ENCODE measurements at places on chromosomes 13 and 19. TPM values are rescaled to one million over a fixed set of nuclear protein-coding genes. Genes with fewer than 3 reads are reported as not detected.
A peak's percentile ranks its signal among the peaks of the same experiment; 100 is the strongest.

Gene KLF2
- total RNA-seq = 62.1 TPM

DNA sequence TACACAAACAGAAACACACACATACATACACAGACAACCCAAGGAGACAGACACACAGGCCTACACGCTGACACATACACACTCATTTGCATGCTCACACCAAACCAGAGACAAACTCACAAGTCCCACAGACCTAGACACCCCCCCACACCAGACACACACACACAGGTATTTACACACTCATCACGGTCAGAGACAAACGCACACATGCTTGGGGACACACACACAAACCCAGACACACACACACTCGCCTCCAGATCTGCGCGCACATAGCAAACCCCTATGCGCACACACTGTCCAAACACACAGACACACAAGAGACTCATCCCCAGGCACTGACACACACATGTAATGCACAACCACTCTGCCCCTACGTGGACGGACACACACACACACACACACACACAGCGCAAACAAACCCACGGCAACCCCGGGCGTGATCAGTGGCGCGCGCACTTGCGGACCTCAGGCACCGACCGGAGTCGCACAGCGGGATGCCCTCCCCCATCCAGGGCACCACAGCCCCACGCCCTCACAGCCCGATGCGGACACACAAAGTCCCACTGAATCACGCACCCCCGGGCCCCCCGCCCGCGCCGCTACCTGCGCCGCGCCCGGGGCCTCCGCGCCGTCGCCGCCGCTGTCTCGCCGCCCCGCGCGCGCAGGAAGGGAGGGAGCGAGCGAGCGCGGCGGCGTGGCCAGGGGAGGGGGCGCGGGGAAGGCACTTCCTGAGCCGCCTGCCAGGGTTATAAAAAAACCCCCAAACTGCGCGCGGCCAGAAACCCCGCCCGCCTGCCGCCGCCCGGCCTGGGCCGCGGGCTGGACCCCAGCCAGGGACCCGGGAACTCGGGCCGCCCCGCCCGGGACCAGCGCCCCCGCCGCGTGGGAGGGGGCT lies at the start of gene ADAMTS10:
ADAMTS10 (minus strand) TSS at position 675 of the 895 bp plus-strand sequence. CDS start 5,005 bp downstream, outside the sequence.
- H3K27me3 ChIP-seq = peaks cover 8% of the 10 kb centered on the region
- no peaks in the 10 kb centered on the region for H3K36me3 ChIP-seq
- DNase-seq = no peak
- H3K27ac ChIP-seq = peak within 1 kb of the TSS; percentile 10

- H3K27ac ChIP-seq = no peak overlapping the region
- H3K4me1 ChIP-seq = no peaks in the 10 kb centered on the region
- H3K27me3 ChIP-seq = no peaks in the 10 kb centered on the region
- H3K4me3 ChIP-seq = no peak overlapping the region
Observed at GRCh38 chr13:86425170-86425815, 626.1 kb upstream of the SLITRK6 start.

DNA sequence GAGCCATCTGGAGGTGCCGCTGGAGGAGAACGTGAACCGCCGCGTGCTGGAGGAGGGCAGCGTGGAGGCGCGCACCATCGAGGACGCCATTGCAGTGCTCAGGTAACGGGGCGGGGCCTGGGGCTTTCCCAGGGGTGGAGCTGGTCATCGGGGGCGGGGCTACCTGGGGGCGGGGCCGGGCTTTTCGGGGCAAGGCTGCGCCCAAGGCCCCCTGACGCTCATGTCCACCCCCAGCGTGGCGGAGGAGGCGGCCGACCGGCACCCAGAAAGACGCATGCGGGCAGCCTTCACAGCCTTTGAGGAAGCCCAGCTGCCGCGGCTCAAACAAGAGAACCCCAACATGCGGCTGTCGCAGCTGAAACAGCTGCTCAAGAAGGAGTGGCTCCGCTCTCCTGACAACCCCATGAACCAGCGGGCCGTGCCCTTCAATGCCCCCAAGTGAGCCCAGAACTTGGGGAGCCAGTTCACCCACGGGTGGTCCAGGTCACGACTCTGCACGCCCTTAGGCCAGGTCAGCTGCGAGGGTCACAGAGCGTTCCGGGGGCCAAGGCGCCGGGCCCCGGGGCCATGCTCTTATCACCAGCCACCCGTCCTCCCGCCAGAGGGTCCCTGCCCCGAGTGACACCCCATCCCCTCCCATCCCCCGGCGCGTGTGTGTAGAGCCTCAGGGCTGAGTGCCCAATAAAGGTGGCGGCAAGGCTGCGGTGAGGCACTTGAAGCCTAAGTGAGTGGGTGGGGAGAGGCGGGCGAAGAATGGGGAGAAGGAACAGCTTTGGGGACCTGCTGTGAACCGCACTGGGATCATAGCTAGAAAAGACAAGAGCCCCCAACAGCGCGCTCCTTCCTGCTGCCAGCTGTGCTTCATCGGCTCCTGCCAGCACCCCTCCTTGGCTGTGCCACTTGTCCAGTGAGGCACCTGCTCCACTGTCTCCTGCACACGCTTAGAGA lies 10.7 kb downstream of the CCDC124 start:
- H3K36me3 ChIP-seq = peaks cover 3% of the 10 kb centered on the region
- no peak for DNase-seq
- no peak overlapping the region for H3K27ac ChIP-seq
- H3K27me3 ChIP-seq = no peaks in the 10 kb centered on the region

Gene ATP8B3
- 21.8 TPM for total RNA-seq

Gene KLHL1
- not detected for total RNA-seq

- no peaks in the 10 kb centered on the region for H3K36me3 ChIP-seq
- H3K4me1 ChIP-seq = peaks cover 16% of the 10 kb centered on the region
- peaks cover 2% of the 10 kb centered on the region for H3K27me3 ChIP-seq
- no peak overlapping the region for H3K4me3 ChIP-seq
- DNase-seq = no peak
Observed at GRCh38 chr13:50812242-50812641, 31.2 kb downstream of the DLEU7 start.

DNA sequence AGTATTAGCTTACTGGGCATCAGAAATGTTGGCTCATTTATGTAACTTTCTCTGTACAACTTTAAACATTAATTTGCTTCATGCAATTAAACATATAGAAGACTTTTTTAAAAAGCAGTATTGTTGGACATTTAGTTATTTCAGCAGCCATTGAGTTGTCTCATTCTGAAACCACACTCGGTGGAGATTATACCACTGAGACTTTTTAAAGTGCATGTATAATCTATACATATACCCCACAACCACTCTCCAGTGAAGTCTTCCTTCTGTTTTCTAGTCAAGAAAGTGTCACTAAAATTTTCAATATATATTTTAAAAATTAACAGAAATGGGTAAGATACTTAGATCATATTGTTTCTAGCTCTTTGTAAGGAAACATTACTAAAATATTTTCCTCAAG lies 15.5 kb downstream of the SETDB2 start:
- H3K4me3 ChIP-seq = no peak overlapping the region
- no peak for DNase-seq
- H3K27ac ChIP-seq = no peak overlapping the region
- H3K27me3 ChIP-seq = no peaks in the 10 kb centered on the region
- peaks cover 51% of the 10 kb centered on the region for H3K36me3 ChIP-seq

DNA sequence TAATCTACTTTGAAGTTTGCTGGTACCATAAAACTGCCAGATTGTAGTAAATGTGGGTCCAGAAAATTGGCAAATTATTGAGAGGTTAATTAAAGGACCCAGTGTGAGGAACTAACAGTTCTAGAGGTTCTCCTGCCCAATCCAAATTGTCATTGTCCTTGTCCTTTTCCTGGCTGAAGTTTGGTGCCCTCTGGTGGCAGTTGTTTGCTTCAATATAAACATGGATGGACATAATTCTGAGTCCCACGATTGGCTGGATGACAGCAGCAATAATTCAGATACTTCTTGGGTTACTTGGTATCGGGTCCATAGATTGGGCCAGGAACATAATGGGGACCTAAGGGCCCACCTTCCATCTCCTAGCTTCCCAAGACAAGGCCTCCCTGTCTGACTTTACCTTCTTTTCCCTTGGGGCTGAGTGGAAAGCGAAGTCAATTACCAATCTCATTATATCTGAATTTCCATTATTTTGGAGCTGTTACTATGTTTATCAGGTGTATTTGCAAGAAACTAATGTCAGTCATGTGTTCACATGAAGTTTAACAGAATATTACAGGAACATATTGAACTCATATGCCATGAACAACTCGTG lies 33.8 kb upstream of the GARRE1 start:
- peak; percentile 74 for DNase-seq
- H3K27me3 ChIP-seq = no peaks in the 10 kb centered on the region
- H3K27ac ChIP-seq = no peak overlapping the region
- peaks cover 65% of the 10 kb centered on the region for H3K36me3 ChIP-seq
- H3K4me3 ChIP-seq = no peak overlapping the region
- peaks cover 47% of the 10 kb centered on the region for H3K4me1 ChIP-seq

- H3K4me1 ChIP-seq = no peaks in the 10 kb centered on the region
- no peak for DNase-seq
- no peak overlapping the region for H3K27ac ChIP-seq
- H3K27me3 ChIP-seq = no peaks in the 10 kb centered on the region
Observed at GRCh38 chr19:17909003-17909732, 23.6 kb upstream of the CCDC124 start.

DNA sequence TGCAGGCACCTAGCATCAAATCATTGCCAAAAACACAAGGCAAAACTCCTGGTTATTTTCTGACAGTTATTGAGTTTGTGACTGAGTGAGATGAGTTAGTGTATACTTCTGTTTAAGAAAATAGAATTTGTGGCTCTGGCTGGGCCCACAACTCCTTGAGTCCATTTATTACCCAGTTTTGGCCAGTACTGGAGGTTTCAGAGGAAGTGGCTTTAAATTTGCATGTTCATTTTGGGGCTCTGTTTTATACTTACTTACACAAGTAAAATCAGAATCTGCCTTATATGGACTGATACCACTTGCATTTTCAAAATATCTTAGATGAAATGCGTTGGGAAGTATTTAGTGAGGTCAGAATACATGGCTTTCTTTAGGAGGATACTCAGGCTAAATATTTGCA lies 29.0 kb downstream of the TNFSF11 start:
- H3K4me3 ChIP-seq = no peak overlapping the region
- H3K4me1 ChIP-seq = peaks cover 6% of the 10 kb centered on the region
- H3K27me3 ChIP-seq = peaks cover 15% of the 10 kb centered on the region
- no peak for DNase-seq
- peaks cover 1% of the 10 kb centered on the region for H3K36me3 ChIP-seq

GRCh38 chr13:88022431-88023208 lies 351.4 kb downstream of the SLITRK5 start:
- no peak overlapping the region for H3K27ac ChIP-seq
- H3K4me3 ChIP-seq = no peak overlapping the region
- H3K27me3 ChIP-seq = no peaks in the 10 kb centered on the region
- no peaks in the 10 kb centered on the region for H3K4me1 ChIP-seq
- no peak for DNase-seq

Gene ANKLE1
- 9.2 TPM for total RNA-seq

Gene ZNF682
- total RNA-seq = 13.7 TPM

Gene ERFL
- total RNA-seq = 1.9 TPM

Gene CNMD
- not detected for total RNA-seq

- H3K4me1 ChIP-seq = no peaks in the 10 kb centered on the region
- no peak for DNase-seq
- peaks cover 11% of the 10 kb centered on the region for H3K27me3 ChIP-seq
- no peak overlapping the region for H3K27ac ChIP-seq
- no peaks in the 10 kb centered on the region for H3K36me3 ChIP-seq
Observed at GRCh38 chr13:97875911-97876310, 77.6 kb upstream of the IPO5 start.

Gene ADAMTSL5
- total RNA-seq = 1.2 TPM

DNA sequence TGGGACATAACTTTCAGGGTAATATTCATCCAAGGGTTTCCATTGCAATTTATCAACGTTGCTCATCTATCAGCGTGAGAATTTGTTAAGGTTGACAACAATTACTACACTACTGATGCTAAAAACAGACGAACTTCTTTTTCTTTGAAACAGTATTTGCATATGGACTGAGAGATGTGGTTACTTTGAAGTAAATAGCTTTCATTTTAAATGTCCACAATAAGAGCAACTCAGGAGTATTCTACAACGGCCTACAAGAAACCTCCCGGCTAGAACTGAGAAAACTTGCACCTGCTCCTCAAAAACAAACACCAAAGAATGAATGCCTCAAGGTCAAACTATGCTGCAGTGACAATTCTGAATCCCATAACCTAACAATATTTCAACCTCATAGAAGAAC lies 238.4 kb downstream of the IRS2 start:
- no peak overlapping the region for H3K27ac ChIP-seq
- H3K36me3 ChIP-seq = no peaks in the 10 kb centered on the region
- H3K4me1 ChIP-seq = no peaks in the 10 kb centered on the region
- H3K27me3 ChIP-seq = no peaks in the 10 kb centered on the region

Gene METTL21C
- not detected for total RNA-seq

DNA sequence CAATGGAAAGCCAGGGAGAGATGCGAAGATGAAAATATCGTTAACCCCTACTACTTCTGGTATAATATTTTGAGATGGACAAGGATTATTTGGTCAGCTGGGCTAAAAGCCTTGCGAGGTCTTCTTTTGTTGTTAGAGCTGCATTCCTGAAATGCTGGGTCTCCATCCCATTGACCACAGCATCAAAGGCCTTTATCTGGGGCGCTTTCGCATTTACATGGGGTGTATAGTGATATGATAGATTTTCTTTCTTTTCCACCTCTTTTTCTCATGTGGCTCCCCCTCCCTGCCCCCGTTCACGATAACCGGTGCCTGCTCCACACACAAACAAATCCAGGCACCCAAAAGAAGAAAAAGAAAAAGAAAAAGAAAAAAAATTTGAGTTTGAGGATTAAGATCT lies 77.5 kb downstream of the ZNF536 start:
- H3K36me3 ChIP-seq = no peaks in the 10 kb centered on the region
- H3K4me1 ChIP-seq = no peaks in the 10 kb centered on the region
- no peak for DNase-seq
- no peak overlapping the region for H3K27ac ChIP-seq
- peaks cover 4% of the 10 kb centered on the region for H3K27me3 ChIP-seq
- no peak overlapping the region for H3K4me3 ChIP-seq

GRCh38 chr13:112842343-112842856 lies 126.6 kb upstream of the MCF2L start:
- no peak overlapping the region for H3K27ac ChIP-seq
- H3K4me3 ChIP-seq = no peak overlapping the region
- H3K4me1 ChIP-seq = no peaks in the 10 kb centered on the region

GRCh38 chr19:9789066-9789465 lies 20.5 kb upstream of the ZNF846 start:
- no peak overlapping the region for H3K4me3 ChIP-seq
- no peaks in the 10 kb centered on the region for H3K27me3 ChIP-seq
- no peak for DNase-seq
- H3K27ac ChIP-seq = no peak overlapping the region

- no peaks in the 10 kb centered on the region for H3K36me3 ChIP-seq
- peaks cover 23% of the 10 kb centered on the region for H3K4me1 ChIP-seq
- H3K4me3 ChIP-seq = no peak overlapping the region
- peak; percentile 48 for DNase-seq
- H3K27me3 ChIP-seq = peaks cover 57% of the 10 kb centered on the region
Observed at GRCh38 chr13:102402290-102402689, 442 bp upstream of the FGF14 start.

DNA sequence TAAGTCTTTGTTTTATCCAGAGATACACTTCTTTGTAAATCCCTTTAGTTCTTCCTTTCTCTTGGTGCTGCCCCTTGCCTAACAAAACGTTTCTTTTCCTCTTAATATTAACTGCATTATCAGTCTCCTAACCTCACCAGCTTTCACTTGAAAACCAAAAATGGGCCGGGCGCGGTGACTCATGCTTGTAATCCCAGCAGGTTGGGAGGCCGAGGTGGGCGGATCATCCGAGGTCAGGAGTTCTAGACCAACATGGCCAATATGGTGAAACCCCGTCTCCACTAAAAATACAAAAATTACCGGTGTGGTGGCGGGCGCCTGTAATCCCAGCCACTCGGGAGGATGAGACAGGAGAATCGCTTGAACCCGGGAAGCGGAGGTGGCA lies 329.8 kb upstream of the MIR17HG start:
- H3K4me1 ChIP-seq = no peaks in the 10 kb centered on the region
- H3K27ac ChIP-seq = no peak overlapping the region
- no peaks in the 10 kb centered on the region for H3K36me3 ChIP-seq
- DNase-seq = no peak
